ENCODE measurements at places on chromosomes 7 and 10.
A peak's percentile ranks its signal among the peaks of the same experiment; 100 is the strongest.

- no peak for DNase-seq
Measured at GRCh38 chr10:99573790-99574189, 41.0 kb downstream of the NKX2-3 start.

DNA sequence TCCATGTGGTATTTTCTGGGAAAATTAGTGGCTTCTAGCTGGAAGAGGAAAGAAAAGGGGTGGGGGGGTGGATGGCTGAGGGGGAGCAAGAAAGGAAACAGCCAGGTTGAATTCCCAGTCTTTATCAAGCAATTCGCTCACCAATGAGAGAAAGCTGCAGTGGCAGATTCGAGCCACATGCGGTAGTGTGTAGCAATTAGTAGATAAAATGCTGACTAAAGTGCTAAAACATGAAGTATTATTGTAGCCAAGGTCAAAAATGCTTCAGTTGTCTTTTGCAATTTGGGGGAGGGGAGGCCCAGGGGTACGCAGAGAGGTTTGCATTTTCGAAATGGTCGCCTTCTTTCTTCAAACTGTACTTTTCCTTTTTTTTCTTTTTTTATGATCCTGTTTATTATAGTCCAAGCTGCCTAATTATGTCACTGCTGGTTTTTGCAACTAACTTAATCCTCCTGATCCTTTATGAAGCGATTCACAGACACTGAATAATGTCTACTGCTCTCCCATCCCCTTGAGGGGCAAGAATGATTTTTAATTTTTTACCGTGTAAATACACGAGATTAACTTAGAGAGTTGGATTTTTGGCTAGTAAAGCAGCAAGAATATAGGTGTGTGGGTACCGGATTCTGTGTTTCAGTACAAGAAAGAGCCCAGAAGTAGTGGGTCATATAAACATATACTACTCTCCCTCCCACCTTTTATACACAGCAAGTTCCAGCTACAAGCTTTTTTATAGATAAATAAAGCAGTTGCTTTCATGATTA, 3.6 kb upstream of the ARID5B start:
- DNase-seq = no peak

DNA sequence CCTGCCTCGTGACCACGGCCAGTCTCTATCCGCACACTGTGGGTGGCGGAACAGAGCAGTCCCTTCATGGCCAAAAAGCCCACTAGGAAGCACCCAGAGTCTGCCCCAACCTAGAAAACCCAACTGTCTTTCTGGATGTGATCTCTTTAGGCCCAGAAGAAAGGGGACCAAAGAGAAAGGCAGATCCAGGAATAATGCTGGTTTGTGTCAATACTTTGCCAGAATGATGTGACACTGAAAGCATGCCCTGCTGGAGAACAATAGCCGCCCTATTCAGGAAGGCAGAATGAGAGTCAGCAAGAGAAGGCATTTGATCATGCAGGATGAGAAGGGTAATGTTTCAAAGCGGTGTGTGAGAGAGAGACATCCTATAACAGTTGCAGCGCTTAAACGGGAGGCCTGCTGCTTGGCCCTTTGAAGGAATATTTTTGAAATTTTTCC, 274.7 kb downstream of the USP6NL start:
- no peak for DNase-seq

GRCh38 chr10:103765981-103766380, 89.4 kb downstream of the SH3PXD2A start:
- DNase-seq = no peak

DNA sequence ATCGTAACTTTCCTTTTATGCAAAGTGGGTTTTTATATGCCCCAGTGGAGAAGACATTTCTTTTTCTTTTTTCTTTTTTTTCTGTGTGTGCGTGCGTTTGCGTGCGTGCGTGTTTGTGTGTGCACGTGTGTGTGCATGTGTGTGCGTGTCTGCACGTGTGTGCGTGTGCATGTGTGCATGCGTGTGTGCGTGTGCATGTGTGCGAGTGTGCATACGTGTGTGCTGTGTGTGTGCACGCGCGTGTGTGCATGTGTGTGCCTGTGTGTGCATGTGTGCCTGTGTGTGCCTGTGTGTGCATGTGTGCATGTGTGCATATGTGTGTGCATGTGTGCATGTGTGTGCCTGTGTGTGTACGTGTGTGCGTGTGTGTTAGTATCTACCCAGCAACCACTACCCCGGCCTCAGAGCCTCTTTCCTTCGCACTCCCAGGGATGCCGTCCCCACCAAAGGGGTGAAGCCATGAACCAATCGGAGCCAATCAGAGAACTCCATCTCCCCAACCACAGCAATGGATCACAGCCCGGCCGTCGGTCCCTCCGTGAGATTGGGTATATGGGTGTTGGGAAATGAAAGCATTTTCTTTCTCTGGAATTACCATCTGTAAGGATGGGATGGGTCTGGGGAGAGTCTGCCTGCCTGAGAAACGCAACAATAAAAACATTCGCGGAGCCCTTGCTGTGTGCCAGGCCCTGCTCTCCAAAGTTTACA, 92.3 kb downstream of the ELFN1 start:
- DNase-seq = no peak

- no peak for DNase-seq
Measured at GRCh38 chr10:80515511-80515910, 22.2 kb upstream of the SH2D4B start.

DNA sequence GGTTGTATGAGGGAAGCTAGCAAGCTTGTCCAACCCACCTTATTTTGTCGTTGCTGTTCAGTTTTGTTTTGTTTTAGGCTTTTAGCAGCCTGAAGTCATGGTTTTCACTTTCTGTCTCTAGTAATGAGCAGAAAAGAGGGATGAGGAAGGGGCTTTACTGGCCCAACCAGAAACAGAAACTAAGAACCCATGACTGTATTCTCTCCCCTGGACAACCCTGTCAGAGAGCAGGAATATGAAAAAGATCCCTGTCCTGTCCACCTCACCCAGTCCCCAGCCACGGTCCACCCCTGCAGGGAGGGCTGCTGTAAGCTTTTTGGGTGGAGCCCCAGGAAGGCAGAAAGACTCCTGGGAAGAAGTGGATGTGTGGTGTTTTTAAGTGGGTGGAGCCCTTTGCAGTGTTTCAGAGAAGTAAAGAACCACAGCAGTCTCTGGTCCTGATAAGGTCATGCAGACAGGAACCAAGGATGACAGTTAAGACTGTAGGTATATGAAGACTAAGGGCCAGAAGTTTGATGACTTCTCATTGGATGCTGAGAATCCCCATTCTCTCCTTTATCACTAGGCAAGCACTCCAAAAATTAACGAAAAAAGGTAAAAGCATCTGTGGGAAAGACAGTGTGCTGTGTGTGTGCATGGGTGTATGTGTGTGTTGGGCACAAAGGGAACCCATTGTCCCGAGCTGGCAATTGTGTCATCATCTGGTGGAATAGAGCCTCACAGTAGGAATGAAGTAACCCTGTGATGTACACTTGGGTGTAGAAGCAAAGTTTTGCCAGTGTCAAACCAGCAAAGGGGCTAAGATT, 13.8 kb downstream of the MRPL32 start:
- DNase-seq = no peak

DNA sequence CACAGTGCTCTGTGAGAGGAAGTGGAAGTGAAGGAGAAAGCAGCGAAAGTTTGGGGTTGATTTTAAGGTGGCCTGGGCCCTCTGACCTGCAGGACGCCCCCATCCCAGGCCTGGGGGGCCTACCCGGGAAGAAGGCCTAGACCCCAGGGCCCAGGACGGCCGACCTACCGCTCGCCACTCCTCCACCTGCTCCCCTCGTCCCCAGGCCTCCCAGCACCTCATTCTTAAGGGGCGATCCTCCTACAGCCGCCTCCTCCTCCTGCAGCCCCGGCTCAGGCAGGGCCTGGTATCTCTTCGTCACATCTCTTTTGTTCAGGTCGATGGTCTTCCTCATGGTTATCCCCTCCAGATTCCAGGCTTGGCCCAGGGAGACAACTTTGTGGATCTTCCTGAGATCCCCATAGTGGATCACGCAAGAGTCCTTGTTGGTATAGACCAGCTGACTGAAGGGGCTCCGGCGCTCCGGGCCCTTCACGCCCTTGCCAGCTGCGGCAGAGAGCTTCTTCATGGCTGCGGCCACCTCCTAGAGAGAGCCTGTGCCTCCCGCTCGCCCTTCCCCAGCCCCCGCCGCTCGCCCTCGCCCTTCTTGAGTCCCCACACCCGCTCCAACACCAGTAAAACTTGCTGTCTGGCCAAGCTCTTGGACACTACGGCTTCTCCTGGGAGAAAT, 117.5 kb downstream of the OR13A1 start:
- no peak for DNase-seq

- DNase-seq = no peak
Measured at GRCh38 chr7:117869374-117869773, 3.9 kb downstream of the CTTNBP2 start.

GRCh38 chr7:97732565-97733275, 834 bp downstream of the TAC1 start:
- DNase-seq = no peak

DNA sequence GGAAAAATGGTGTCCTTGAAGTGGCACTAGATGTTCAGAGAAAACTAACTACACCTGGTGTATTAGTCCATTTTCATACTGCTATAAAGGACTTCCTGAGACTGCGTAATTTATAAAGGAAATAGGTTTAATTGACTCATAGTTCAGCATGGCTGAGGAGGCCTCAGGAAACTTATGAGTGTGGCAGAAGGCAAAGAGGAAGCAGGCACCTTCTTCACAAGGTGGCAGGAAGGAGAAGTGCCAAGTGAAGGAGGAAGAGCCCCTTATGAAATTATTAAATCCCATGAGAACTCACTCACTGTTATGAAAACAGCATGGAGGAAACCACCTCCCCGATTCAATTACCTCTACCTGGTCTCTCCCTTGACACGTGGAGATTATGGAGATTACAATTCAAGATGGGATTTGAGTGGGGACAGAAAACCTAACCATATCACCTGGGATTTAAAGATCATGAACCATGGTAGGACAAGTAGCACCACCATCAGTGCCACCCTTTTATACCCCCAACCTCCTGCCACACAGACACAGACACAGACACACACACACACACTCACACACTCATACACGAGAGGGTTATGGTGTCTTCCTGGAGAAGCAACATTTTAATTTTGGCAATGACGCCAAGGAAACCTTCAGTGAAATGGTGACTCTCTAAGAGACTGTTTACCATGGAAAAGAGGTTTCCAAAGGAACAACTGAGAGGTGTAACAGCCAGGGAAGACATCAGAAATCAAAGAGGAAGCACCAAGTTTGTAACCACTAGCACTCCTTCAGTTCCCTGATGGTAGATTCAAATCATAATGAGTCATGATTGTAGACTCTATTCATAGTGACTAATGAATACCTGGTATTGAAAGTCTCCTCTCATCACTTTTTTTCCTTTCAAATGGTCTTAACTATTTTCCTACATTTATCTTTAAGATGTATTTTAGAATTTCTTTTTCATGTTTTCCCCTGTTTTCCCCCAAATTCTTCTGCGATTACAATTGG, 41.8 kb upstream of the WNT16 start:
- DNase-seq = no peak

- no peak for DNase-seq
Measured at GRCh38 chr7:129069021-129069420, 14.1 kb upstream of the TNPO3 start.

GRCh38 chr10:44807451-44807850, 103.7 kb upstream of the TMEM72 start:
- no peak for DNase-seq

- no peak for DNase-seq
Measured at GRCh38 chr10:126634911-126635310, 35.6 kb downstream of the C10orf90 start.

DNA sequence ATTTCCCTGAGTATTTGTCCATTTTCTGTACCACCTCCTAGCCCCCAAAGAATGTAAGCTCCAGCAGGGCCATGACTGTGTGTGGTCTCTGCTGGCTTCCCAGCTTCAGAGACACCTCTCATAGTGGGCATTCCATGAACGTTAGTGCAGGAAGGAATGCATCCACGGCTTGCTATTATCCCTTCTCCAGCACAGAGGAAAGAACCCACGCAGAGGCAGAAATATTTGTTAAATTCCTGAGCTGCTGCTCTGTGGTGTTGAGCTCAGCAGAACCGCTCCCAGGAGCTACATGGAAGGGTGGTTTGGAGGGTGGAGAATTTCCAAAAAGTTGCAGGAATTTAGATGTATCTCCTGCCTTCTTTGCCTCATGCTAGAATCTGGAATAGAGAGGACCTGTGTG, 275.2 kb downstream of the POU6F2 start:
- no peak for DNase-seq

DNA sequence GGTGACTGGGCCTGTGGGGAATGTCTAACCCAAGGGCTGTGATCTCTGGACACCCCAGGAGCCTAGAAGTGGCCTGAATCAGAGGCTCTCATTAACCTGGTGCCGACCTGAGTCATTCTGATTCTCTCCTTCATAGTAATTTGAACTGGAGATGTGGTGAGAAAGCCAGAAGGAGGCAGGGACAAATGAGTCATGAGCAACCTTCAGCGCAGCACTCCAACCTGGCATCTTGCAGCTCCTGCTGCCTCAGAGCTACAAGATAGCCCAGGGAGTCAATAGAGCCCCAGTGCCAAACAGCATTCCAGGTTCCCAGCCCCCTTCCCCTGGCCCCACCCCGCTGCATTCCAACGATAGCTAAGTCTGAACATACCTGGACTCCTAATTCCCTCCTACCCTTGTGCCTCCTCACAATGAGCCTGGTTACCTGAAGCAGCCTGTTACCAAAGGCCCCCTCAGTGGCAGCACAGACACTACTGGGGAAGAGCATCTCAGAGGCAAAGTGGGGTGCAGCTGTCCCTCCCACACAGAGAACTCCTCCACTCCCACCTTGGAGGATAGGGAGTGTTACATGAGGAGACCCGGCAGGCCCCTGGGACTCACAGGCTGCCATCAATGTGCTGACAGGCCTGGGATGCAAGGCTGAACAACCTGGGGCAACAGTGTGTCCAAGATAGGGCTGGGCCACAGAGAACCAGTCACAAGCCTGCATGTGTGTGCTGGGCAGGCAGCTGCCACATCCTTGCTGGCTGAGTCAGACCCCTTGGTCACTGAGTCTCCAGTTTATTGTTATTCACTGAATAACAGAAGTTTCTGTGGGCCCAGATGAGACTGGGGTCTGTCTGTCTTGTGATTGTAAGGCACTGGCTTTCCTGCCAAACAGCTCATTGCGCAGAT, 76.8 kb upstream of the LEP start:
- DNase-seq = no peak

GRCh38 chr10:109880886-109881768, 42.2 kb downstream of the XPNPEP1 start:
- no peak for DNase-seq

- no peak for DNase-seq
Measured at GRCh38 chr10:75272896-75273295, 37.1 kb upstream of the COMTD1 start.

- DNase-seq = peak; percentile 20
Measured at GRCh38 chr7:117323851-117324711, 1.2 kb upstream of the WNT2 start.

GRCh38 chr10:29648983-29649268, 14.2 kb upstream of the SVIL start:
- no peak for DNase-seq

All from NCI-H1105 (cell line).